ENCODE measurements at places on chromosomes 5 and 9.

DNA sequence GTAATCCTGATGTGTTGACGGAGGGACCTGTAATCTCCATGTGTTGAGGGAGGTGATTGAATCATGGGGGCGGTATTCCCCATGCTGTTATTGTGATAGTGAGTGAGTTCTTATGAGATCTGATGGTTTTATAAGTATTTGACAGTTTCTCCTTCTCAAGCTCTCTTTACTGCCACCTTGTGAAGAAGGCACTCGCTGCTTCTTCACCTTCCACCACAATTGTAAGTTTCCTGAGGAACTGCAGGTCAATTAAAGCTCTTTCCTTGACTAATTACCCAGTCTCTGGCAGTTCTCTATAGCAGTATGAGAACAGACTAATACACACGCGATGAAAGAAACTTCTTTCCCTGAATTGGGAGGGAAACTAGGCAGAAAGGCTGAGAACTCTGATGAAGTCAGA, 141.1 kb upstream of the RAD23B start:
- no peak for DNase-seq

DNA sequence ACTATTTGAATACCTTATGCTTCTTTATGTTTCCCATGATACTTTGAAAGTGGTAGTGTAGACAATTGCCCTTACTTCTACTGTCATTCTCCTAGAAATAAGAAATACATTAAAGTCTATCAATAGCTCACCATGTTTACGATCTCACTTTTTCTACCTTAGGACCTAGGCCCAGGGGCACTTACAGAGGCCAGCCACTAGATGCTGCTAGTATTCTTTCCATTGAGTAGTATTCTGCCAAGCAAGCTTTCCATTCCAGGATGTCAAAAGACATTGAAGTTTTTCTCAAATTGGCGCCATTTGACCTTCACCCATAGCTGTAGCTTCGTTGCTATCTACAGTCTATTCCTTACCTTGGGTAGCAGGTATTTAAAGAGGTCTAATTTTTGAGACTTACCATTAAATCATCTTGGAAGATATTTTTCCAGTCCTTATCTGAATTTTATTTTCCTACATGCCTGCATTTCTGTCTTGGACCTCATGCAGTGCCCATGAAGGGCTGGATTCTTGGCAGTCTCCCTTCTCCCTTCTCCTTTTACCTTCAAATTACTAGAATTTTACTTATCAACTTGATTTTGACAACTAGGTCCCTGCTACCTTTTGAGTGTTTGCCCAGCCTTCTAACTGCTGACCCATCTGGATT, 246.0 kb upstream of the NUDT12 start:
- DNase-seq, result peak; percentile 24

DNA sequence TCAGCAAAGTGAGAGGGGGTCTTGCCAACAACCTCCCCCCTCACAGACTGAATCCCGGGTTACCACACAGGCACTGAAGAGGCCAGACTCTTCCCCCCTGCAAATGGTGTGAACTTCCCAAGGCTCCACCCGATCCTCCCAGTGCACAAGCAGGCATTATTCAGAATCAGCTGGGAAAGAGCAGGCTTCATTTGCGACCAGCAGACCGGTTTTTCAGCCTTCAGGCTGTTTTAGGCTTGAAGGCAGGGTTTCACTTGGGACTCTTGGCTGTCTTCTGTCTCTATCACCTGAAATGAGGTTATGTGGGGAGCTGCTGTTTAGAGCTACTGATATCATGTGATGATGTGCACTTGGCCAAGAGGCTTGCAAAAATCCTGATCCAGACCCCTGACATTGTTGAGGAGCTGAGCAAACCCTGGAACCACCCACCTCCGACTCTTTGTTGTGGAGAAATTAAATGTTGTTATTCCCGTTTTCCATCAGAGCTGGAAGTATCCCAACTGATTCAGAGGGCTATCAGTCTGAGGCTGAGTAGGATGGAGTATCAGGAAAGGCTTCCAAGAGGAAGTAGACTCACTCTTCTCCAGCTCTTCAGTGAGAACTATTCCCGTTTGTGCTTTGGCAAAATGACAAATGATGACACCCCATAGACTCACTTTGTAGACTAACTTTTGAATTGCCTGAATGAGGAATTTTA, 63.3 kb upstream of the ZFR start:
- no peak for DNase-seq

DNA sequence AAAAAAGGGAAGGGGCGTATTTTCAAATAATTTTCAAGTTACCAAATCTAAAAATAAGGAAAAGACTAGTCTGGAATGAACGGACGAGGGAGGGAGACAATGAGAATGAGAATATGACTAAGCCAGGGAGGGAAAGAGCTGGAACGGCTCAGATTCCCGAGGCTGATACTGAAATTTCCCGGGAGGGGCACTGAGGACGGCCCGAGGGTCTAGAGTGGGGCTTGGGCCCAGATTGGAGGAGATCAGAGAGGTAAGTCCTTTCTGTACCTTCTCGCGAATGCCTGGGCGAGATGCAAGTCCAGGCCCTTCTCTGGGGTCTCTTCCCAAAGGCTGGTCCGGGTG, 3.4 kb upstream of the CCIN start:
- no peak for DNase-seq

DNA sequence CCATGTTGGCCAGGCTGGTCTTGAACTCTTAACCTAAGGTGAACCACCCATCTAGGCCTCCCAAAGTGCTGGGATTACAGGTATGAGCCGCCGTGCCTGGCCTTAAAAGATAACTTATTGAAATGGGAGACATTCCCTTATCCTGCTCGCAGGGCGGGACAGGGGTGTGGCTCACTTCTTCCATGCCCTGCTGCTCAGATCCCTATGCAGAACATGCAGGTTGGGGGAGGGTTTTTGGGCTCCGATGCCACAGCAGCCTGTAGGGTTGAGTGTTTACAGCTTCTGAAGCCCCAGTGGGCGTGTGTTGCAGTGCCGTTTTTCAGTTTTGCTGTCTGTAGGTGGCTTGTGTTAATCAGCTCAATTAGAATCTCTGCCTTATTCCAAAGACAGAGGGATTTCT, 108.0 kb upstream of the BRINP1 start:
- DNase-seq, result no peak

DNA sequence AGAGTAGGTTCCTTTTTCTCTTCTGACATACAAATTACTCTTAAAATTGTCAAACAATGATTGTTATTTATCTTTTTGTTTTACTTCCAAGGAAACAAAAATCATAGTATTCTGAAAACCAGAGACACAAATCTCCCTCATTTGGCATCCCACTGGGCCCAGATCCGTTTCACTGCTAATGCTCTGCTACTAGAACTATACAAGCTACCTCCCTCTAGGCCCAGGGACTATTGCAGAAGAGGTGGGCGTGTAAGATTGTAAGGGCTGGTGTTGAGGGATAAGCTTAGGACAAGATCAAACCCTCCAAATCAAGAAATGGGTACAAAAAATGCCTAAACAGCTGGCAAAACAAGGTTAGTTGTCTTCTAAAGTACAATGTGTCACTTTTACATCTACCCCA, 928.9 kb upstream of the CDH10 start:
- DNase-seq, result no peak

GRCh38 chr9:117293206-117294114, 121.4 kb downstream of the ASTN2 start:
- no peak for DNase-seq

DNA sequence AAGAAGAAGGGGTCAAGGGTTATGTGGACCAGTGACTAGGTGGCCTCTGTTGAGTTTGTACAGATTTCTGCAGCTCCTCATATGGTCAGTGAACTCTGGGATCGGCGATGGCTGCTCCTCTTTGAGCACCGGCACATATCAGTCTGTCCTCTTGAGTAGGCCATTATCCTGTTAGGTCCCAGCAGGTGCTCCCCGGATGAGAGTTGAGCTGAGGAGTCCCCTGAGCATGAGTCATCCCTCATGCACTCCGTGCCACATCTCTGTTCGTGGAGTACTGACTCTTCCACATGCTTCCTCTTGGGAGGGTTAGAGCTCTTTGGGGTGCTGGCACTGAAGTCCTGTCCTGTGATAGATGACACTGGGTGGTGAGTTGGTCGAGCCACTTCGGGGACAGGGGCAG, 143.7 kb downstream of the PTTG1 start:
- no peak for DNase-seq

DNA sequence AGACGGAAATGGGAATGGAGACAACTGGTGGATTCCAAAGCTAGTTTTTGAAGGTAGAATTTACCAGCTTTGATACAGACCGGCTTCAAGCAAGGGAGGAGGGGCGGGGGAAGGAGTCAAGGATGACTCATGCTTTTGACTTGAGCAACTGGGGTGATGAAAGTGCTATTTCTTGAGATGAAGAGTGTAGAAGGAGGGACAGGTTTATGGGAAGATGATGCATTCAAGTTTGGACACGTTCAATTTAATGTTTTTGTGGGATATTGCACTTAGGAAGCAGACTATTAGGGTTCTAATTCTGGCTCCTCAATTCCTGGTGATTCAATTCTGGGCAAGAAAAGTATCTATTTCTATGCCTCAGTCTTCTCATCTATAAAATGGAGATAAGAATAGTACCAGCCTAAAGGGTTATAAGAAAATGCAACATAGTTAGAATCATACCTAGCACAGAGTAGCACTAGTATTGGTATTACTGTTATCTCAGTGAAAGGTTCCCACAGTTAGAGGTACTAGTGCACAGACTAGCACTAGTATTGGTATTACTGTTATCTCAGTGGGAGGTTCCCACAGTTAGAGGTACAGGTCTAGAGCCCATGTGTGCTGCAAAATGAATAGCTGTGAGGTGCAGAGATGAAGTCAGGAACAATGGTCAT, 4.6 kb downstream of the NIPAL4 start:
- no peak for DNase-seq

- DNase-seq, result no peak
Observed at GRCh38 chr9:85603936-85604335, 137.8 kb downstream of the AGTPBP1 start.

DNA sequence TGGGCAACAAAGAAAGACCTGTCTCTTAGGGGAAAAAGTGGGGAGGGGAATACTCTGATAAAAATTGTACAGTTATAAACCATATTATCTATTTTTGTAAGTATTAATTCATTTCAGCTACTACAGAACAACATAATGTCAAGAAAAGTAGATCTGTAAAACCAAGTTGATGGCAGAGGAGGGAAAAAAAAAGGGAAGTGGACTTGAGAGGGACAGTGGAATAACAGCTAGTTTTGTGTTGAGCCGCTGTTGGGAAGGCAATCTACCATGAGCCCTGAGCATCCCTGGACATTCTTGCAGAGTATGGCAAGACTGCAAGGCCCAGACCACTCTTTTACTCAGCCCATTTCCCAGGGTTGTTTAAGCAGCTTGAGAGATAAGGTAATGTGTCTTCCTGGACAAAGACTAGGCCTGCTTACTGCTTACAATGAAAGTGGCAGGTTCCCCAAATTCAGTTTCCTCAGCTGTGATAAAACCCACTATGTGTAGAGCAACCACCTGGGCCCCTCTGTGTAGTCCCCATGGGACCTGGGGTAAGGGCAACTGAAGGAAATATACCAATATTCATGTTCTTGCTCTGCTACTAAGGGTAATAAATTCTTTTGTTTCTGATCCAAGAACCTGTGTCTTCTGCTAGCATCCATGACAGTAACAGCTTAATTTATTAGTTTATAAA, 25.0 kb downstream of the CEP120 start:
- DNase-seq, result no peak

DNA sequence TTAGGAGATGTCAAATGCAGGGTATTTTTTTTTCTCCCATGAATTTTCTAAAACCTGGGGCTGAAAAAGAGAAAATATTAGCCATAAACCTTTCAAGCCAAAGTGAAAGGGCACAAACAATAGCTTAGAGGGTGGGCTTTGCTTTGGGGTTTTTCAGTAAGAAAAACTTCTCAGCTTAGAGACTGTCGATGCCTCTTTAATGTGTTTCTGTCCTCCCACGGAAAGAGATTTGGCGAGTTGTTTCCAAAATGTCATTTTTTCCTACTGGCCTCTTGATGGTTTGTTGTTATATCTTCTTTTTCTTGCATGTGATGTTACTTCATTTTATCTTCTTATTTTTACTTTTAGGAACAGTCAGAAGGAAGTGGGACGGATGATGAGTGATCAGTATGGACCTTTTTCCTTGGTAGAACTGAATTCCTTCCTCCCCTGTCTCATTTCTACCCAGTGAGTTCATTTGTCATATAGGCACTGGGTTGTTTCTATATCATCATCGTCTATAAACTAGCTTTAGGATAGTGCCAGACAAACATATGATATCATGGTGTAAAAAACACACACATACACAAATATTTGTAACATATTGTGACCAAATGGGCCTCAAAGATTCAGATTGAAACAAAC, 177.3 kb downstream of the SMARCA2 start:
- DNase-seq, result no peak

- no peak for DNase-seq
Observed at GRCh38 chr5:67141644-67142043, 55.0 kb downstream of the CD180 start.

DNA sequence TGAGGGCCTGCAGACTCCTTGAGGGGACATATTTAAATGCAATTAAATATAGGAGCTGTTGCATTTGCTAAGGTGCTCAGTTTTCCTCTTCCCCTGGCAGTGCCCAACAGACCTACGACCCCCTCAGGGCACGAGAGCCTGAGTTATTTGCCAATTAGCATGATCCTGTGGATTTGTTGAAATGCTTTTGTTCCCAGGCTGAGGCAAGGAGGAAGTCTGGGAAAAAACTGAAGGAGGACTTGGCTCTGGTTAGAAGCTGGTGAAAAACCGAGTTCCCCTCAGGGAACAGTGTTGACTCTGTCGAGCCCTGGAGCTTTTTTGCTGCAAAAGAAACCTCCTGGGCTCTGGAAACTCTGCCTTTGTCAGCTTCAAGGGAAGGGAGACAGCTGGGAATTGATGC, 103.6 kb upstream of the SHB start:
- no peak for DNase-seq

GRCh38 chr5:56900858-56901578, 8.4 kb upstream of the SETD9 start:
- peak; percentile 31 for DNase-seq

GRCh38 chr9:93357649-93358048, 93.8 kb upstream of the FAM120A start:
- DNase-seq, result no peak

- DNase-seq, result no peak
Observed at GRCh38 chr5:37658440-37658839, 181.4 kb downstream of the GDNF start.

DNA sequence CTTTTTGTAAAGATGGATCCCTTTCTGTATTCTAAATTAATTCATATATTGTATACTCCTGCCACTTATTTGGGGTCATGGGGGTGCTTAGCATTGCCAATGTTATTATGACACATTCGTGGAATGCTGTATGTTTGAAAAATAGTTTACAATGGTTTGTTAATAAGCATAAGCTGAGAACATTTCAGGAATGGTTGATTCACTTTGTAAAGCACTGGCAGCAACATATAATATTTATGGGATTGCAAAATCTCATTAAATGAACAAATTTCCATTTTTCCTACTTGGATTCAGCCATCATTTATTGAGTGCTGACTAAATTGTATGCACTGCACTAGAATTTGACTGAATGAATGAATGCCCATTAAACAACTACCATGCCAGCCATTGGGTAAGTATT, 215.2 kb upstream of the KLF4 start:
- DNase-seq, result no peak

- DNase-seq, result no peak
Observed at GRCh38 chr5:149273950-149274349, 2.3 kb downstream of the AFAP1L1 start.

GRCh38 chr5:18761801-18762200, 1127.5 kb downstream of the TAF11L14 start:
- DNase-seq, result no peak

GRCh38 chr9:70100362-70100761, 56.7 kb downstream of the MAMDC2 start:
- no peak for DNase-seq

- DNase-seq, result no peak
Observed at GRCh38 chr5:32165597-32165996, 8.5 kb downstream of the GOLPH3 start.

GRCh38 chr5:40071870-40072269, 607.8 kb upstream of the PTGER4 start:
- no peak for DNase-seq

- DNase-seq, result no peak
Observed at GRCh38 chr9:105098370-105098769, 146.1 kb upstream of the SLC44A1 start.
